SHP77 (cell line): ENCODE measurements at places on chromosomes 13 and 19.
A peak's percentile ranks its signal among the peaks of the same experiment; 100 is the strongest.

GRCh38 chr19:41530184-41530534, 45.8 kb upstream of the CEACAM21 start:
- no peak for DNase-seq

- DNase-seq = no peak
Measured at GRCh38 chr13:110911880-110912279, 3.0 kb downstream of the ANKRD10 start.

- DNase-seq = peak; percentile 67
Measured at GRCh38 chr19:7505682-7506384, 10.1 kb upstream of the ZNF358 start.

GRCh38 chr13:47326061-47326460, 429.2 kb upstream of the HTR2A start:
- no peak for DNase-seq

DNA sequence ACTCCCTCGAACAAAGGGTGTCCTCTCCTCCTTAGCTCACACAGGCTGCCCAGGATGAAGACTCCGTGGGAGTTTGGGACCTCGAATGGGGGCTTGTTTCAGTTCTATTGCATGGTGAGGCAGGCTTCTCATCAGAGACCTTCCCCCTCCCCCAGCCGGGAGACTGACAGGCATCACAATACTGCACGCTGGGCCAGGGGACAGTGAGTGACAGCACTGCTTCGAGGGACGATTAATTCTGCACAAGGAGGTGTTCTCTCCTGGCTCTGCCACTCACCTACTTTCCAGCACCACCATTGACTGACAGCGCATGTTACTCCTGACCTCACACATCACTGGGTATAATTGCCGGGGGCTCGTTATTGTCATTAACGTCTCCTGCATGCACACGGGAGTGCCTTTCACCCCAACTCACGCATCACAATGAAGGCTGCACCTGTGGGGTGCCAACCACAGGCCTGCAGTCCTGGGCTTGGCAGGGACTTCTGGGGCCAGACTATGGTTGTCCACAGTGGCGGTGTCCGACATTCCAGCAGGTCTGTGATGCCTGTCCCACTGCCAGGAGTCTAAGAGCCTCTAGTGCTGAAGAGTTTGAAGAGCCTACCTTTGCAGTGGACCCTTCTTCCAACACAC, 412.2 kb upstream of the TSHZ3 start:
- no peak for DNase-seq

DNA sequence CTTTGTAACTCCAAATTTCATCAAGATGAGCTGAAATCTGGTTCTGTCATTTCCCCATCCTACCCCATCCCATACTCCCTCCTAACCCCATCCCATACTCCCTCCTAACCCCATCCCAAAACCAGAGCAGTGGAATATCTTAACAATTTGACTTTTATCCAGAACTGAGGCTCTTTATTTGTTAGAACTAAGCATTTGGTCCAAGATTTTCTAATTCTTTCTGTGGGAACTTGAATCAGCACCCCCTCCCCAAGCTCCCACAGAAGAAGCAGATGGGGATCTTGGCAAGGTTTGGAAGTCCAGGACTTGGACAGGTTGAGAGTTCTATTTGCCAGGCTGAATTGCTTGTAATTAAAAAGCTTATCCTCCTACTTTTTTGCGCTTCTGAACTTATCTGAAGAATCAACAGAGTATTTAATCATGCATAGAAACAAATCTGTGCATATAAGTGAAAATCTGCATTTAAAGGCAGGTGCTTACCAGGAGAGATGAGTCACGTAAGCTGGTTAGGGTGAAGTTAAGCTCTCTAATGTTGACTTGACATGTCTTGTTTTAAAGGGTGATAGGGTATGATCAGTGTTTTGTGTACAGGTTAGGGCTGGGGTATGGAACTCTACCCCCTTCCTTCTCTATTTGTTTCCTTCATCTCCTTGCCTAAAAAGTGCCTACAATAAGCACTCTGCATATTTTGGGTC, 111.1 kb downstream of the COG6 start:
- no peak for DNase-seq

DNA sequence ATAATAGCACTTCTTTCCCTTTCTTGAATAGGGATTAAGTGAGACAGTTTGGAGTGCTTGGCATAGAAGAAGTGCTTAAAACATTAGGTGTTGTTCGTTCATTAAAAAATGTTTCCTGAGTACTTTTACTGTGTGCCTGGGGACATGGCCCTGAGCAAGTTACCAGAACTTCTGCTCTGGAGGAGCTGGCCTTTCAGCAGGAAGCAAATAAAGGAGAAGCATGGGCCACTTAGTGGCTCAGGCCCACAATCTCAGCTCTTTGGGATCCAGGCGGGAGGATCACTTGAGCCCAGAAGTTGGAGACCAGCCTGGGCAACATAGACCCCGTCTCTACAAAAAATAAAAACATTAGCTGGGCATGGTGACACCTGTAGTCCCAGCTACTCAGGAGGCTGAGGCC, 5.7 kb downstream of the DNM2 start:
- no peak for DNase-seq

- DNase-seq = no peak
Measured at GRCh38 chr19:49660338-49660961, 5.2 kb downstream of the IRF3 start.

- no peak for DNase-seq
Measured at GRCh38 chr19:16381756-16382401, 57.3 kb downstream of the KLF2 start.
